Cerebellum (tissue), 4 donors: ENCODE measurements at places on chromosomes 2 and 18.
A peak's percentile ranks its signal among the peaks of the same experiment; 100 is the strongest.

DNA sequence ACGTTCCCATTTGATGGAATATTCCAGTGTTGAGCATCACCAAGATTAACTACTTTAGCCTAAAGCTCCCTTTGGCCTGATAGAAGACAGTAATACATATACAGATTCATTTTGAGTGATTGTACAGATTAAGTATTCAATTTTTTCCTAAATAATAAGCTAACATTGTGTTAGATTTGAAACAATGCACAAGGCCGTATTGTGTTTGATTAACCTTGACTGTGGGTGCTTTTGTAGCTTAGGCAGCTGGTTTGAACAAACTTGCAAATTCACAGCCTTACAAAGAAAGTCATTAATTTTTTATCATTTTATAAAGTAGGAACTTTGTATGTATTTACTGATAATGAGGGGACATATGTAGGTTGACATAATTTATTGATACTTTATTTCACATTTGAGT is 29.6 kb downstream of the NABP1 start:
- no peak for DNase-seq

DNA sequence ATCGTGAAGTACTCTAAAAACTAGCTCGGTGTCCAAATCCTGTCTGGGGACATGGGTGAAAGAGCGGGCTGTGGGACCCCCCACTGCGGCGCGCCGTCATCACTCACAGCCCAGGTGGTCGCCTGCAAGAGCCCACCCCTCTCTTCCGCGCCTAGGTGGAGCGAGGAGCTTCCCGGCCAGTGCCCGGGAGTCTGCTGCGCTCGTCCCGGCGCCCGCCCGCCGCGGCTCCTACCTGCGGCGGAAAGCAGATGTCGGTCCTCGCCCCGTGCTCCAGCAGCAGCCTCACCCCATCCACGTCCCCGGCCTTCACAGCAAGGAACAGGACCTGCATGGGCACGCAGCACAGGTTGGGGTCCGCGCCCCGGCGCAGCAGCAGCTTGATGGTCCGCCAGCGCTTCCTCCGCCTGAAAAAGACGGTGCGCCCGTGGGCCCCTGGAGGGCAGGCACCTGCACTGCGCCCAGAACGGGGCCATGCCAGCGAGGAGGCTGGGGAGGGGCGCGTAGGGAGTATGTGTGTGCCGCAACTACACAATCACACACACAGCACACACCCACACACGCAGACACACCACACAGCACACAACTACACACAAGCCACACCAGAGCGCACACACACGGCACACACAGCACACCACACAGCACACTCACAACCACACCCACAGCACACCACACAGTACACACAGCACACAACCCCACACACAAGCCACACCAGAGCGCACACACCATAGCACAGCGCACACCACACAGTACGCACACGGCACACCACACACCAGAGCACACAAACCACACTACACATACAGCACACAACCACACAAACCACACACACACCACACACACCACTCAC is 37.4 kb downstream of the ANKMY1 start:
- DNase-seq, result no peak

DNA sequence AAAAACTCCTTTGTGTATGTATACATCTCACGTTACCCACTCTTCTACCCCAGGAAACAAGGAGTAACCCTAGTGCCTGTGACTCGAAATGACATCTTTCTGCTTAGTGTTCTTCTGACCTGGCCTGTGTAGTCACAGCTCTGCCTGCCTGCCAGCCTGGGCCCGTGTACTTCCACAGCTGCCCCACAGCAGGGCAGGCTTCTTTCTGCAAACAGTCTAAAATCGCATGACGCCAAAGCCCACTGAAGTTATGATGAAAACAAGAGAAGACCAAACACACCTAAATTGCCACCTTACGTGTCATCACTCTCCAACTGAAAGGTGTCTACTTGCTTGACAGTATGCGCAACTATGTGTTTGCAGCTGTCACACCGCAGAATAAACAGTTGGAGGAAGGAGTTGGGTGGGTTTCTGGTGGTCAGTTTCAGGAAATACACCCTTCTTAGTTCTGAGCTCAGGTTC is 1.5 kb downstream of the GAREM1 start:
- DNase-seq, result peak; percentile 33

GRCh38 chr2:202112041-202112440 is 39.0 kb downstream of the KIAA2012 start:
- no peak for DNase-seq

GRCh38 chr18:33924576-33924975 is 300.1 kb downstream of the NOL4 start:
- DNase-seq, result no peak

GRCh38 chr2:114192362-114192761 is 250.1 kb upstream of the DPP10 start:
- DNase-seq, result no peak

DNA sequence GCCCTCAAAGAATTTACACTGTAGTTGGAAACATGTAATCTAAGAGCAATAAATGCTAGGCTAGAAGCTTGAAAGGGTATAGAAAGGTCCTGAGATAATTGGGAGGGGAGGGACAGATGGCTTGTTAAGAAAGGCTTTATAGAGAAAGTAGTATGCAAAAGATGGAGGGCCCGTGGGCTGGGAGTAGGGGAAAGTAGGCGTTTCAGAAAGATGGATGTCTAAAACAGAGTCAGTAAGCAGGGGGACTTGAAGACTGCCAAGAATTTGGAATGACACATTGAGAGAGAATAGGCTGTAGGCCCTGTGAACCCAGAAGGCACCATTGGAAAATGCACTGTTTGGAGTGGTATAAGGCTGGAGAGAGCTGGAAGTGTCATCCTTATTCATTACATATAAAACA is 822 bp downstream of the PSMG2 start:
- DNase-seq, result peak; percentile 11

DNA sequence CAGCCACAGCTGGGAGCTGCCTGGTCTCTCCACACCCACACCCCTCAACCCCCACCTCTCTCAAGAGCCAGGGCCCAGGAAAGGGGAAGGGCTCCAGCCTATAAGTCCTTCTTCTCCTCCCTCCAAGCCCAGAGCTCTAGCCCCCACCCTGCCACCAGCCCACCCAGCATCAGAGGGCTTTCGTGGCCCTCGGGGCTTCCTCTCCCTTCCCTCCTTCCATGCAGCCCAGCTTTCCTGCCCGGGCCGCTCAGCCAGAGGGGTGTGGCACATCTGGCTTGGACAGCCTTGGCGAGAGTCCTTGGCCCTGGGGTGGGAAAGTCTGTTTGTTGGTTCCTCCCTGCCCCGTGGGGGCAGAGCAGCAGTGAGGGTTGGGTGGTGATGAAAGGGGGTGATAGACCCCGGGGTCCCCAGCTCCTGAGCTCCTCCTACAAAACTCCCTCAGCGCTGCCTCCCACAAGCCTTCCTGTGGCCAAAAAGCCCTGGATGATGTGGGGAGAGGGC is 7.0 kb downstream of the TNS1 start:
- DNase-seq, result no peak

- no peak for DNase-seq
Observed at GRCh38 chr2:19138264-19138825, 220.1 kb downstream of the OSR1 start.

- no peak for DNase-seq
Observed at GRCh38 chr2:19772981-19773380, 128.8 kb downstream of the TTC32 start.

GRCh38 chr2:231294571-231295362 is 96.3 kb downstream of the ARMC9 start:
- DNase-seq, result no peak

DNA sequence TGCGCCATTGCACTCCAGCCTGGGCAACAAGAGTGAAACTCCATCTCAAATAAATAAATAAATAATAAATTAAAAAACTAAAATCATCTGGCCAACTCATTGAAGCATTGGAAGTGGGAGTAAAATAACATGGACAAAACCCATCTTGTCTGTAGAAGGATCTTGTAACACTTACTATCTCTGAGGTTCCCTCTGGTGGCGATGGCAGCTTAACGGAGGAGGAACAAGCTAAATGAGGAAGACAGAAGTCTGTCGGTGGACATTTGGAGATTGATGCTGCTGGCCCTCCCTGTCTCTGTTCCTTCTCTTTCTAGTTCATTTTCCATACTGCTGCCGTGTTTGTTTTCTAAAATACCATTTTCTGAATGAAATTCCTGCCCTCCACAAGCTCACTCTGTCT is 43.4 kb downstream of the ZCCHC2 start:
- no peak for DNase-seq

GRCh38 chr18:76386886-76387285 is 108.2 kb downstream of the ZNF516 start:
- DNase-seq, result no peak

DNA sequence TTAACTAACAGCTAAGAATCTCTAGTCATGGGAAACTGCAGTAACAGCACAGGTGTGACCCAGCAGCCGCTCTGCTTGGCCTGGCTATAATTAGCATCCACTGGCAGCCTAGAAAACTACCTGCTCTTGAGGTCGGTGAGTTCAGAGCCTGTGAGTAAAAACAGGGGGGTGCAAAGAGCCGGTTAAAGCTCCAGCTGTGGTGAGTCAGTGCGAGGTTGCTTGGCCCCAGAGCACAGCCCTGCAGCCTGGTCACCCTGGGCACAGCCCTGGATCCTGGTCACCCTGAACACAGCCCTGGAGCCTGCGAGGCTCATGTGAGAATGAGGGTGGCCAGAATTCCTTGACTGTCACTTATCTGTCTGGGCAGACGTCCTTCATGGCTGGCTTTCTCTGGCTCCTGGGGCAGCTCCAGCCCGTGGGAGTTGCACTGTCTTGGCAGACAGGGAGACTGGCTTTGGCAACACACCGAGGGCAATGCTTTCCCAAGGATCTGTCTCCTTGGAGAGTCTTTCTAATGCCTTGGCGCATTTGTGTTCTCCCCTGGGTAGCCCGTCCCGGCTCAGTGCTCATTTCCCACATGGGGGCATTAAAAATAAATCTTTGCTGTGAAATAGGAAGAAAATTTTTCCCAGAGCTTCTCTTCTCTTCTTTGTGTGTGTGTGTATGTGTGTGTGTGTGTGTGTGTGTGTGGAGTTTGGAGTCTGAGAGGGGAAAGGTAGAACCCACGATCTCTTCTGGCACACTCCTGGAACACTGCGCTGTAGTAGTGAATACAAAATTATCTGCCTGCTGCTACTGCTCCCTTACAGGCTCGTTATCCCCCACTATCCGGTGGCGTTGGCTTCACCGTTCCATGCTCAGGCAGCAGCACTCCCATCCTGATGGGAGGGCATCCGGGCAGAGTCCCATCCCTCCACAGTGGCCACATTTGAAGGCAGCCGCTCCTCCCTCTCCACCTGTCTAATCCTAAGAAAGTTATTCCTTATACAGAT is 250.2 kb upstream of the MEX3C start:
- DNase-seq, result no peak

GRCh38 chr2:9657731-9658130 is 26.9 kb upstream of the YWHAQ start:
- no peak for DNase-seq

- no peak for DNase-seq
Observed at GRCh38 chr2:157355618-157356017, 30.0 kb upstream of the ERMN start.

- DNase-seq, result no peak
Observed at GRCh38 chr18:61992285-61992684, 99.5 kb upstream of the RNF152 start.

DNA sequence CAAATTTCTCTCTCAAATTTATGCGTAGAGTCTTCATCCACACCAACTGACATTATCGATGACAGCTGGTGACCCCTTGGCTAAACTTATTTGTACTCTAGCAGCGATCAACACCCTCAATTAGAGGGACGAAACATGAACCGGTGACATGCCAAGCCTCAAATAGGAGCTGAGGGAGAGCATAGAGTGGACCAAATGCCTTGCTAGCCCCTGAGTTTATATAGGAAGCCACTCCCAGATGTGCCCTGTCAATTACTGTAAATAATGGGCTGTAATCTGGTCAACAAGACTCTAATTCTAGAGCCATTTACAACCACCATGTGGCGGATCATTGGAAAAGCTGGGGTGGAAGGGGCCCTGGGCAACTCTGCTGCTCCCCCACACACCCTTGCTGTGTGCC is 47.6 kb upstream of the FHL2 start:
- no peak for DNase-seq

DNA sequence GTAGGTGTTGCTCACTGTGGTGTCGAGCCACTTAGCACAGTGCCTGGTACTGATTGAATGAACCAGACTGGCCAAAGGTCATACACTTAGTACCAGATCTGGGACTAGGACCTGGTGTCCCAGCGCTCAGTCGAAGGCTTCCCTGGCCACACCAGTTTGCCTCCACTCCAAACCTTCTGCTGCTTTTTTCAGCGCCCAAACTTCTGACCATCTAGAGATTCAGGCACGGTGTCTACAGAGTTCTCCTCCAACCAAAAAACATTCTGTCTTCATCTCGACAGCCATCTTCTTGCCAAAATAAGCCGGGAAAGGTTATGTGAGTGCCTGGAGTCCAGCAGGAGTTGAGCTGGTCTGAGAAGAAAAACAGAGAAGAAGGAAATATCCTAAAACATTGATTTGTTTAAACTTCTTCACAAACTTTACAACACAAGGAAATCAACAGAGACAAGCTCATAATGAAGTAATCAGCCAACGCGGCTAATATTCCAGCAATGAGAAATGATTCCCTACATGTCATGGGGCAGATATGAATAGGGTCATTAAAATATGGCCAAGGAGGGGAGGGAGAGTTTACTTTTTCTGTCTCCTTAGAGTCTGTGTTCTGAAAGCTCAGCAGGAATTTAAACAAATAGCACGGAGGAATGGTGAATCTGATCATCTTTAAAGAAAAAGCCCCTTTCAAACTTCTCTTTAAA is 2.3 kb upstream of the GLI2 start:
- no peak for DNase-seq

GRCh38 chr2:164877169-164877568 is 35.5 kb upstream of the COBLL1 start:
- DNase-seq, result no peak

DNA sequence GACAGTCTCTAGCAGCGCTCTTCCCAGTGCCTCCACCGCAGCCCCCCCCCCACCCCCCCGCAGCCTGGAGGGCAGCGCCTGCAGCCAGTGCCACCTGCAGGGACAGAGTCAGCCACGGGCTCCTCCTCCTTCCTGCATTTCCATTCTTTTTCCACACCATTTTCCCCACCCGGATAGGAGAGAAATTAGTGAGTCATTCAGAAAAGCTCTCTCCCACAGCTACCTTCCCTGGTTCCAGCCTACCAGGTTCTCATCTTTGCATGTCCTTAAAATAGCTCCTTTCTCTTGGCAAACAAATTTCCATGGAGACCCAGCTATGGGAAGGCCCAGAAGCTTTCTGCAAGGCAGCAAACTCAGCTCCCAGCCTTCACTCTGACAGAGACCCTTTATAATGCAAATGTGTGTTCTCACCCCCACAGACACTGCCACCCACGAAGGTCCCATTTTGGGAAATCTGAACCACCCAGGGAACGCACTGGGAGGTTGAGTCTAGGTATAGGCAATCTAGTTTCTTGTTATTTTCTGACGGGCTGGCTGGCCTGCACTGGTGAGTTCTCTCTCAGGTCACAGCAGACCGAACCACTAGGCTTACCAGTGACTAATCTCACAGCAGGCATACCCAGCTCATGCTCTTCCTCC is 41.8 kb upstream of the ATG16L1 start:
- peak; percentile 41 for DNase-seq

DNA sequence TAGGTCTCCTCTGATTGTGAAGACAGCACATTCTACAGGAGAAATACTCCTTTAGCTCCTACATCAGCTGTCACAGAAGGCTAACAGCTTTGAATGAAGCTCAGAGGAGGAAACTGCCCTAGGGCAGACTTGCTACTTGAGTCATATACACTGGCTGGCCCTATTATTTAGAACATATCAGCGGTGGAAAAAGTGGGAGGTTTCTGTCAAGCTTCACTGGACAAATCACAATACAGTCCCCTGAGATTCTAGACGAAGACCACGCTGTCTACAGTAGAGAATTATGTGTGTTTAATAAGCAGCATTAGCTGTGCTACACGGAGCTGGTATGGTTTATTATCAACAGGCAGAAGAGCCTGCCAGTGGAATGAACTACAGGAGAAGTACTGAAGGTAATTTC is 230.9 kb upstream of the FSIP2 start:
- DNase-seq, result no peak
